NCI-H774 (cell line): ENCODE measurements at places on chromosomes 5 and 9.

- DNase-seq = no peak
Observed at GRCh38 chr5:58649716-58650115, 66.8 kb downstream of the RAB3C start.

- DNase-seq = no peak
Observed at GRCh38 chr9:91689006-91689405, 261.0 kb downstream of the ROR2 start.

DNA sequence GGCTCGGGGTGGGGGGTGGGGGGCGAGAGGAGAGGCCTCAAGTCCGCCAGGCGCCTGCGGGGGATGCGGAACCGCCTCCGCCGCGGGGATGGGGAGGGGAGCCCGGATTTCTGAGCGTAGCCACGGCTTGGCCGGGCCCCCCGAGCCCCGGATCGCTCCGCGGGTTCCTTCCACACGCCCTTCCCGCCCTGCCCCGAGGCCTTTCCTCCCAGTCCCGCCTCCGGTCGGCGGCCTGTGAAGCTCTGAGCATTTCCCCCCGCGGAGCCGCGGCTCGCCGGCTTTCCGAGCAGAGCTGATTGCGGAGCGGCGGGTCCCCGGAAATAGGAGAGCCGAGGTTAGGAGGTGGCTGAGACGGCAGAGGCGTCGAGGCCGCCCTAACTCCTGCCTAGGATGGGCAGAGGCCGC is 6.1 kb downstream of the IRX4 start:
- no peak for DNase-seq

GRCh38 chr5:172050080-172050479 is 43.6 kb upstream of the FBXW11 start:
- DNase-seq = no peak

GRCh38 chr9:8401961-8402705 is 602.6 kb upstream of the DMAC1 start:
- DNase-seq = no peak

DNA sequence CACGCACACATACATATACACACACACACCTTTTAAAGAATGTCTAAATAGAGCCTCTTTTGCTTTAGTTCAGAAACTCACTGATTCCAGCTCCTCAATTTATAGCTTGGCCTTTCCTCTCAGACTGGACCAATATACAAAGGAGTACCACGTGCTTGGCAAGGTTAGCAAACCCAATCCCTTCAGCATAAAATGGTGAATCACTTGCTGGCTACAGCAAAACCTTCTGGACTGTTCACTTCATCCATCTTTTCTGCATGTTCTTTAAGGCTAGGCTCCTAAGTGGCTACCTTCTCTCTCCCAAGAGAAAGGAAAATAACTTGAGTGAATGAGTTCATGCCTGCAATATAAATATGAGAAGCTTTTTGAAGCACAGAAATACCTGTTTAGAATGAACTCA is 109.7 kb downstream of the LPAR1 start:
- DNase-seq = no peak

- DNase-seq = no peak
Observed at GRCh38 chr9:33995449-33995848, 53.2 kb downstream of the UBAP2 start.

- no peak for DNase-seq
Observed at GRCh38 chr5:170848033-170848432, 13.8 kb upstream of the RANBP17 start.

DNA sequence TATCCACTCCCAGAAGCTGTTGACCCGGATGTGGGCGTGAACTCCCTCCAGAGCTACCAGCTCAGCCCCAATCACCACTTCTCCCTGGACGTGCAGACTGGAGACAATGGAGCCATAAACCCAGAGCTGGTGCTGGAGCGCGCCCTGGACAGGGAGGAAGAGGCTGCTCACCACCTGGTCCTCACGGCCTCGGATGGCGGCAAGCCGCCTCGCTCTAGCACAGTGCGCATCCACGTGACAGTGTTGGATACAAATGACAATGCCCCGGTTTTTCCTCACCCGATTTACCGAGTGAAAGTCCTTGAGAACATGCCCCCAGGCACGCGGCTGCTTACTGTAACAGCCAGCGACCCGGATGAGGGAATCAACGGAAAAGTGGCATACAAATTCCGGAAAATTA is 834 bp downstream of the PCDHGA8 start:
- no peak for DNase-seq

DNA sequence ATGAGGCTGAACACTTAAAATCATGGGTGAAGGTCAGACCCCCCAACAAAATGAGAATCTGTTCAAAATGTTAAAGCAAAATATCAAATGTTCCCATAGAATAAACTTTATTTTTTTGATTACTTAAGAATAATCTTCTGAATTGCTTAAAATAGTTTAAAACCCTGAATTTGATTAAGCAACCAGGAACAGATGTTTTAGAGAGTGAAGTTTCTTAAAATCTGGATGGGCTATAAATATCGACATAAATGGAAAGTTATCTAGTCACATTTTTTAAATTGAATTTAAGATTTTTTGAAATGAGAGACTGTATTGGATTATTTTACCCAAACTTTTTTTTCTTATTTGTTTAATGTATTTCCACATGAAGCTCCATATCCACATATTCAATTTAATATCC is 98.5 kb downstream of the ADAMTS12 start:
- no peak for DNase-seq

- DNase-seq = no peak
Observed at GRCh38 chr9:19320495-19320894, 59.5 kb downstream of the RPS6 start.

DNA sequence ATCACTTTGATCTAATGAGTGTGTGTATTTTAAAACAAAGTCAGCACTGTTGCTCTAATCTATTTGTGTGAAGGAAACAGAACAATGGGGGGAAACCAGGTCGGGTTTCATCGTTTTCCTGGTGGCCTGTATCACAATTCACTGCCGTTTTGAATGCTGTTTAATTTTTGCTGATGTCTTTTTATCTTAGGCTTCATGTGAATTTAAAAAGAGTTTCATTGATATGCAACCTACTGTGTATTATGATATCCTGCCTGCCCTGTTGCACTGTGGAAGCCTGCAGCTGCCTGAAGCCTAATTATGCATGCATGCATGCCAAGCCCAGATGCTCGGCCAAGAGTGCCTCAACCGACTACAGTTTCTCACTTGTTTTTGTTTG is 307.5 kb downstream of the ZNF608 start:
- DNase-seq = no peak

DNA sequence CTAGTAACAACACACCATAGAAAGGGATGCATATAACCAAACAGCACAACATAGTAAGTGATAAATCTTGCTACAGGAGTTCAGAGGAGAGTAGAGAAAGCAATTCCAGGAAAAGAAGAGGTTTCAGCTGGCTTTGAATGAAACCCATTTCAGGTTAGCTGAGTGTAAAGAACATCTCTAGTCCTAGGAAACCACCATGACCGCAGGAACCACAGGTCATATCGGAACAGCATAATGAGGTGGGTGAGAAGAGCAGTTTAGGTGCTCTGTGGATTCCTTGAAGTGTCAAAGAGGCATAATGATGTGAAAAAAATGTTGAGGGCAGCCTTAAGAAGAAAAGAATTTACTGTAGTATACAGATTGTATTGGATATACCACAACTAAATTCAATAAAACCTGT is 507.5 kb downstream of the MTRR start:
- no peak for DNase-seq

GRCh38 chr5:69011910-69012309 is 81.9 kb upstream of the SLC30A5 start:
- no peak for DNase-seq

- DNase-seq = no peak
Observed at GRCh38 chr5:104498281-104498680, 935.7 kb upstream of the NUDT12 start.

GRCh38 chr9:22241024-22241423 is 205.6 kb upstream of the DMRTA1 start:
- DNase-seq = no peak

- DNase-seq = no peak
Observed at GRCh38 chr5:67081261-67081660, 115.3 kb downstream of the CD180 start.

GRCh38 chr5:143870871-143871632 is 59.1 kb downstream of the HMHB1 start:
- no peak for DNase-seq

GRCh38 chr5:58999804-59000203 is 416.9 kb downstream of the RAB3C start:
- DNase-seq = no peak

DNA sequence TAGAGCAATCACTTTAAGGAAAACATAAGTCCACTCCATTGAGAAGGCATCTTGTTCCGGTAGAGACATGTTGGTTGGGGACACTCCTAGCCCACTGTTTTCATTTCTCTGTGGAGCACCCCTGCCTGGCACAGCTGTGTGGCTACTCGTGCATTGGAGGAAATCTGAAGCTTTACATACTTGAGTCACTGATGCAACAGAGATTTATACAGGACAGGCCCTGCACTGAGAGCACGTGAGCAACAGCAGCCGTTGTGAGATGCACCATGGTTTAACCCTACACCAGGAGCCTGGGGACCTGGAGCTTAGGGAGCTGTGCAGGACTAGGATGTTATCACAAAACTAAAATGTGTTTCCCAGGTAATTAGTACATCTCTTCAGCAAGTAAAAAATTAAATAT is 230.7 kb upstream of the IRX1 start:
- DNase-seq = no peak

DNA sequence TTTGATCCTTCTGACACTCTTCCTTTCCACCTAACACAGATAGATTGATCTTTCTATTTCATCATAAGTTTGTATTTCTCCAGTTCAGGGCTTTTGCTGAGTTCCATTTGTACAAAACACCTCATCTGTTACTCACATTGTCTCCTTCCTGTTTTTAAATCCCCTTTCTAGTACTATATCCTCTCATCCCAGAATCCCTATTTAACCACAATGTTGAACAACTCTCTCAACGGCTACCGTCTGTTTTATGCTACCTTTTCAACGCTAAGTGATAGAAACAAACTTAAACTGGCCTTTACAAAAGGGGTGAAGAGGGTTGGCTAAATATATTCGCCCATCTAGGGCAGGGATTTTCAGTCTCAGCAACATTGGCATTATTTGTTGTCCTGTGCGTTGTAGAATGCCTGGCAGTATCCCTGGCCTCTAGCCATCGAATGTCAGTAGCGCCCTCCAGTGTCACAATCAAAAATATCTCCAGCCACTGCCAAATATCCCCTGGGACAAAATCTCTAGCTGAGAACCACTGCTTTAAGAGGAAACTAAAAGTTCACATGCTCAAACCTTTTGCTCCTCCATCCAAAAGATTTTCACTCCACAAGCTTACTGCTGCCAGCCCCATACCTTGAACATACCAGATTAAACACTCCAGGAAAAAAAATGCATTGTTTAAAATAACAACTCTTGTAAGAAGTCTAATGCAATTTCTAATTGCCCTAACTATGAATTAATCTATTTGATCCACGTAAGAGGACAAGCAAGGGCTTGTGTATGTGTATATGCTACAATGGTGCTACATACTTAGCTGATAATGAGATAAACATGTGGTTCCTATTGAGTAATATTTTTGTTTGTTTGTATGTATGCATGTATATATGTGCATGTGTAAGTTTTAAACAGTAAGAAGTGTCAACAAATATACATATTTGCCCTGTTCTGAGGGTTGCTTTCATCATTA is 344.0 kb downstream of the PTPRD start:
- peak; percentile 79 for DNase-seq

DNA sequence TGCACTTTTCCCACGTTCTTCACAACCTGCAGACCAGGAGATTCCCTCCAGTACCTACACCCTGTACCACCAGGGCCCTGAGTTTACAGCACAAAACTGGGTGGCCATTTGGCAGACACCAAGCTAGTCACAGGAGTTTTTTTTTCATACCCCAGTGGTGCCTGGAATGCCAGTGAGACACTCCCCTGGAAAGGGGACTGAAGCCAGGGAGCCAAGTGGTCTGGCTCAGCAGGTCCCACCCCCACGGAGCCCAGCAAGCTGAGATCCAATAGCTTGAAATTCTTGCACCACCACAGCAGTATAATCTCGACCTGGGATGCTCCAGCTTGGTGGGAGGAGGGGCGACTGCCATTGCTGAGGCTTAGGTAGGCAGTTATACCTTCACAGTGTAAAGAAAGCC is 26.3 kb upstream of the SMC5 start:
- DNase-seq = no peak

- DNase-seq = no peak
Observed at GRCh38 chr5:179914032-179914755, 6.5 kb upstream of the TBC1D9B start.

GRCh38 chr5:113776832-113777525 is 263.5 kb downstream of the YTHDC2 start:
- no peak for DNase-seq

DNA sequence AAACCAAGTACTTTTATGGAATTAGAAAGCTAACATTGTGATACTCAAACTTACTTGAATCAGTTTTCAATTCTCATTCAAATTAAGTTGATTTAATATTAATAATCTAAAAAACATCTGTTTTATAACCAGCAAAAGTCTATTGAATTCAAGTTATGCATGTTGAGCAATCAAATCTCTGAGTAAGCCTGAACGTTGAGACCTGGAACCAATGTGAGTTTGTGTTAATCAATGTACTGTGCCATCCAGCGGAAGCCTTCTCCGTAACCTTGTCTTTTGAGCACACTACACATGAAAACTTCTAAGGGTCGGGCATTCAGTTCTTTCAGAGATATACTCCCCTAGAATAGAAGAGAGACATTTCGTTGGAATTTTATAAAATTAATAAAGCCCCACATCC is 25.9 kb downstream of the SAR1B start:
- no peak for DNase-seq

DNA sequence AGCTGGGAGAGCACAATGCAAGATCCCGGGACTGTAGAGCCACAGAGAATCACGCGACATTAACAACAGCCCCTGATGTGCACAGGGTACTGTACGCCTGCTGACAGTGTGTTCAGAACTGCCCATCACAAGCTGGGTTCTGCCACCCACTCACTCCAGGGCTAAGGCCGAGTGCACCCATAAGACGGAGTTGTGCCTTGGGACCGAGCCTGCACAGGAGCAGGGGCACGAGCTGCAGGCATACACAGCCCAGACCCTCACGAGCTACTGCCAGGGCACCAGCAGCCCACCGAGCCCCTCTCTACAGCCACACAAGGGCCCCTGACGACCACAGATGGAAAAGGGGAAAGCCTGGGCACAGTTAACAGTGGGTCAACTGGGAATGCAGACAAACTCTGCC is 67.8 kb downstream of the CAMSAP1 start:
- no peak for DNase-seq

- peak; percentile 70 for DNase-seq
Observed at GRCh38 chr5:126961702-126962101, 68.7 kb downstream of the MARCHF3 start.

DNA sequence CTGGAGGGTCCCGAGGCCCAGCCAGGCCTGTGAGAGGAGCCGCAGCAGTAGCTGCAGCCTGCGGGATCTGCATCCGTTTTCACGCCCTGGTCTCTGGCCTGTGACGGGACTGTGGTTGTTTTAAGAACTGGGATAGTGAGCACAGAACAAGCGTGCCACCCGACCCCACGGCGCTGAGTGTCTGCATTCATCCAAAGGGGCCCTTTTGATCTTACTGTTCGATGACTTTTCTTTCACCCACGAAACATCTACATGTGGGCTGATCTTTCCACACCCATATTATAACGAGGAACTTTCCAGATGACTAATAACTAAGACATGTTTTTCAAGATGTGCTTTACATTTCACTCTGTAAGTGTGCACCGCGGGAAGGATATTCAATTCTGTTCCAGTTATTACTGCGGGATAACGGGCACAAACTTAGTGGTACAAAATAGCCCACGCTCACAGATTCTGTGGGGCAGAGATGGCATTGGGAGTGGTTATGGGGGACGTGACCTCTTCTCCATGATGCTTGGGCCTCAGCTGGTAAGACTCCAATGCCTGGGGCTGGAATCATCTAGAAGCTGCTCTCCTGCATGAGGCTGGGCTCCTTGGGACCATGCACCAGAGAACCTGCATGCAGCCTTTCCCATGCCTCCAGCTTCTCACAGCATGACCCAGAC is 165.0 kb downstream of the SYK start:
- no peak for DNase-seq
